Nephron progenitor cell (in vitro differentiated cells): ENCODE measurements at places on chromosomes 1 and 21.

DNA sequence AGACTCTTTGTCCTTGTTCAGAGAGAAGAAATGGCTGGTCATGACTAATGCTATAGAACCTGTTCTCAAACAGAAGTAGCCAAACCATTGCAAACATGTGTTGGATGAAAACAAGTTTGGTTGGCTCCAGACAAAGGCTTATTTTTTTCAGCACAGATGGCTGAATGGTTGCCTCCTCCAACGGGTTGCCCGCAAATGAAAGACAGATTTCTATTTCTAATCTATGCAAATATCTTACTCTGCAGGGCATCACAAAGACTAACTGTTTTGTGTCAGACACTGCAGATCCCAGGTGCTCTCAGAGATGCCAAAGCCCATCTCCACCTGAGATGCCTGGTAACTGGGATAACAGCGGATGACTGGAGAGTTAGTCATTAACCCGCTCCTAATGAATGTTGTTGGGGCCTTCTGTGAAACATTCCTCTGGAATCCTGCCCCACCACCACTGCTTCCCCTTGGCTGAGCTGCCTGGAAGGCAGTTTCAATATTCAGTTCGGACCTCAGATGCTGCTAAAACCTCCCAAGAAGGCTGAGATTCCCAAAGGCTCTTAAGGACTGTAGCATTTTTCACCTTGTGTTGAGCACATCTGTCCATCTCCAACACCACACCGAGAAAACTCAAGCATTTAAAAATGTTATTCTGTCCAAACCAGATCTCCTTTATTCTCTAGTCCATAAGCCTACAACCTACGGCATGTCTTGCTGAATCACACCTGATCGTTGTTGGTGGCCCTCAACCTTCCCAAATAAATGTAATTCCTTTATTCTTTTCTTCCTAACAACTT is 104.4 kb downstream of the PTPN14 start:
- DNase-seq: peak; percentile 10

- DNase-seq: no peak
These were observed 330.1 kb downstream of the PLPP3 start for GRCh38 chr1:56249234-56249633.

- no peak for DNase-seq
These were observed 70.7 kb upstream of the CAMK1G start for GRCh38 chr1:209512821-209513220.

DNA sequence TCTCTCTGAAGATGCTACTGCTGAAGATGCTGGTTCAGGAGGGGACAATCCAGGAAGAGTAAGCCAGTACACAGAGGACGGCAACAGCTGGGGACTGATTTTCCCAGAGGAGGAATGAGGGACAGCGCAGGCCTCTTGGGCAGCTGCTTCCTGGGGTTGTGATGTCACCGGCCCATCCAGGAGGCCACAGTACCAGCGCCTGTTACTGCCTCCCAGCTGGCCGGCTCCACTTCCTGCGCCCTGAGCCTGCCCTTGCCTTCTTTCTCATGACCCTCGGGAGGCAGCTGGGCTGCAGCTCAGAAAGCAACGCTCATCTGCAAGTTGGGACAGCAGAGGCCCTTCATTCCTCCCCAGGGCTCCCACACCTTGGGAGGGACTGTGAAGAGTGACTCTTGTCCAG is 21.9 kb upstream of the ID3 start:
- DNase-seq: no peak

DNA sequence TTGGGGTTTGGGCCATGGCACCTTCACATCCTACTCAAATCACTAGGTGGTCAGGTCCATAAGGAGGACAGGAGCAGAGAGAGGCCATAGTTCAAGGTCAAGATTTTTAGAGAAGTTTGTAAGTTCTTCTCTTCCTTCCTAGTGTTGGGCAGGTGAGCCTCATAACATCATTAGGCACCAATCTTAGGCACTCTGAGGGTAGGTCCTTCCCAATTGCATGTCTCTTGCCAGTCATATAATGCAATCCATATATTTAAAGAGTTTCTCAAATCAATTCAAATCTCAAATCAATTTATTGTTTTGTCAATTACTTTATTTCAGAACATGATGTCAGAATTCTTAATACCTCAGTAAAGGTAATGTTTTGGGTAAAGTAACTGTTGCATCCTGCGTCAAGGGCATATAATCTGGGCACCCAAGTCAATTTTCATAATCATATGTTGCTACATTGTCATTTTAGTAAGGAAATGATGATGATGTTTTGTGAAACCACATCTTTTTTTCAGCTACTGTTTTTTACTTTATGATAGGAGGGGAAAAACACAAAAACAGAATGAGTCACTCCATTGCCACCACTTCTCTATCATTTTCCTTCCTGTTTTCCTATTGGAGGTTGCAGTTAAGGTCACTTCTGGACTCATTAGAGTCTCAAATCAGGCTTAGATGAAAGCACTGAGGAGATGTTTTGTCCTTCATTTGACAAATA is 122.7 kb downstream of the UCHL5 start:
- DNase-seq: no peak

- DNase-seq: peak; percentile 9
These were observed 19.4 kb downstream of the COL6A1 start for GRCh38 chr21:46000731-46001641.

- DNase-seq: no peak
These were observed 102.0 kb upstream of the VANGL1 start for GRCh38 chr1:115539736-115540135.

DNA sequence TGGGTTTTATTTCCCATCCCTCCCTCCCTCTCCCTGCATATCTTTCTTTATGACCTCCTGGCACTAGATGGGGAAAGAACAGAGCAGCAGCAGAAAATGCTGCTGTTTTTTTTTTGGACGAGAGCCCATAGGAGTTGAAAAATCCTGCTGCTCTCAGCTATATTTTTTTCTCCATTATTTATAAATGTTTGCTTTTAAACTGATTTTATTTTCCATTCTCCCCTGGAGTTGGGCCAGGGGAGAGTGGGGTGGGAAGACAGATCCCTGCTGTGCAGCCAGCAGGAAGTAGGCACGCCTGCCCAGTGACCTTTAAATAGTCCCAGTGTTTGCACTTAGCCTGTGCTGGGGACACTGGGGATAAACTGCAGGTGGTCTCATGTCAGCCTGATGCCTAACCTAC is 17.4 kb downstream of the SFT2D2 start:
- no peak for DNase-seq

DNA sequence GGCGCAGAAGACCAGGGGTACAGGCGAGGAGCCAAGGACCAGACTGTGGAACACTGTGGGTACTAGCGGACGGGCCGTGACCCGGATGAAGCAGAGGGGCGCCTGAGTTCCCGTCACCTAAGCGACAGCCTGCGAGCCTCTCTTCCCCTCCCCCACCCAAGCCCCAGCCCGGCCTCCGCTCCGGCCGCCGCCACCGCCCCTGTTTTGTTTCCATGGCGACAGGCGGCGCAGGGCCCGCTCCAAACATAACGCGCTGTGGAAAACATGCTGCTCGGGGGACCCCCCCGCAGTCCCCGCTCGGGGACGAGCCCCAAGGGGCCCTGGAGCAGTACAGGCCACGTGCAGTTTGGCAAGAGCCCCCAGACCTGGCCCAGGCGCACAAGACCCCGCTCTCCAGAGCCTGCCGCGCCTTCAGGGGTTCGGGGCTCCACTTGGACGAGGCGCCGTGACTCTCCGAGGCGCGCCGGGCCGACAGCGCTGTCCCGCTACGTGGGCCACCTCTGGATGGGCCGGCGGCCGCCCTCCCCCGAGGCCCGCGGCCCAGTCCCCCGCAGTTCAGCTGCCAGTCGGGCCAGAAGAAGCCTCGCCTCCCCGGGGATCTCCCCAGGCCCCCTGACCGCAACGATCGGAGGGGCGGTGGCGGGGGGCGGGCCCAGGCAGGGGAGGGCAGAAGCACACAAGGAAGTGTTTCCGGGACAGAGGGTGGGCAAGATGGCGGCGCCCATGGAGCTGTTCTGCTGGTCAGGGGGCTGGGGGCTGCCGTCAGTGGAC is at the start of gene MTX1:
Gene MTX1 (plus strand): TSS at position 155 of the 771 bp plus-strand sequence. CDS start 110 bp downstream, at position 265.
- peak; percentile 90 for DNase-seq

GRCh38 chr1:12285496-12286143 is 55.8 kb downstream of the VPS13D start:
- DNase-seq: no peak

- peak; percentile 90 for DNase-seq
These were observed 11.3 kb upstream of the RIPK4 start for GRCh38 chr21:41777951-41778815.

GRCh38 chr21:25396135-25396711 is 211.1 kb downstream of the MRPL39 start:
- DNase-seq: no peak

GRCh38 chr1:172394141-172394751 is 26.2 kb upstream of the C1orf105 start:
- no peak for DNase-seq
